ENCODE measurements at places on chromosomes 4 and X. TPM values are rescaled to one million over a fixed set of nuclear protein-coding genes. Genes with fewer than 3 reads are reported as not detected.

The SPIN3 gene
- 9.7 TPM for total RNA-seq

The BEX5 gene
- 2.0 TPM for total RNA-seq

The ATP2B3 gene
- total RNA-seq, result 0.19 TPM

The CDKL2 gene
- 6.2 TPM for total RNA-seq

The FHDC1 gene
- total RNA-seq, result 1.5 TPM

The SLC10A6 gene
- 3.4 TPM for total RNA-seq

The INTU gene
- total RNA-seq, result 8.7 TPM

The ZNF630 gene
- 2.3 TPM for total RNA-seq

Data from esophagus muscularis mucosa (tissue), 4 donors.